Stomach (tissue), 19 donors: ENCODE measurements at places on chromosomes 5 and 9. TPM values are rescaled to one million over a fixed set of nuclear protein-coding genes. Genes with fewer than 3 reads are reported as not detected.

GRCh38 chr5:82068723-82069122 is 96.9 kb downstream of the ATG10 start:
- no peak for DNase-seq

DNA sequence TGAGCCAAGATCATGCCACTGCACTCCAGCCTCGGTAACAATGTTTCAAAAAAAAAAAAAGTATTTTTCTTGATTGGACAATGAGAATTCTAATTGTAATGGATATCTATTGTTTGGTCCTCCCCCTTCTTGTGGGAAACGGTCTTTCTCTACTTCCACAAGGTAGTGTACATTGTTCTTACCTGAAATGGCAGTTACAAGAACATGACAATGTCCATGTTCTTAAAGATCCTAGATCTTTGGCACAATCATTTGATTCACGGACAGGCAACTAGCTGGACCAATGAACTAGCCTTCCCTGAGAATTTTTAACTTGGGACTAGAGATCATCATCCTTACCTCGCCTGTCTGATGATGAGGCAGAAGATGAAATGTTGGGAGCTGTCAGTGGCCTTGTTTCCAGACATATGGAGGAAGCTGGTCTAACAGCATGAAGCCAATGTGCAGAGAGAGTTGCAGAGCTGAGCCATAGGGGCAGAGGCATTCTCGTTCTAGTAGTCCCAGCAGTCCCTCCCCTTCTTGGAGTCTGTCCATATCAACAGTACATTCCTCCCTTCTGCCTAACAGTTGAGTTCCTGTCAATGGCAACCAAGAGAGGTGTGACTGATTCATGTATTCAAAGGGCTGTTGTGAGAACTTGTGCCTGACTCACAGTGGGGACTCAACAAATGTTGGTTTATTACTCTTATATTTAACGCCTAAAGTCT is 2.1 kb upstream of the MARCHF6 start:
- no peak for DNase-seq

GRCh38 chr5:72133212-72133990 is 26.1 kb downstream of the MAP1B start:
- DNase-seq = no peak

DNA sequence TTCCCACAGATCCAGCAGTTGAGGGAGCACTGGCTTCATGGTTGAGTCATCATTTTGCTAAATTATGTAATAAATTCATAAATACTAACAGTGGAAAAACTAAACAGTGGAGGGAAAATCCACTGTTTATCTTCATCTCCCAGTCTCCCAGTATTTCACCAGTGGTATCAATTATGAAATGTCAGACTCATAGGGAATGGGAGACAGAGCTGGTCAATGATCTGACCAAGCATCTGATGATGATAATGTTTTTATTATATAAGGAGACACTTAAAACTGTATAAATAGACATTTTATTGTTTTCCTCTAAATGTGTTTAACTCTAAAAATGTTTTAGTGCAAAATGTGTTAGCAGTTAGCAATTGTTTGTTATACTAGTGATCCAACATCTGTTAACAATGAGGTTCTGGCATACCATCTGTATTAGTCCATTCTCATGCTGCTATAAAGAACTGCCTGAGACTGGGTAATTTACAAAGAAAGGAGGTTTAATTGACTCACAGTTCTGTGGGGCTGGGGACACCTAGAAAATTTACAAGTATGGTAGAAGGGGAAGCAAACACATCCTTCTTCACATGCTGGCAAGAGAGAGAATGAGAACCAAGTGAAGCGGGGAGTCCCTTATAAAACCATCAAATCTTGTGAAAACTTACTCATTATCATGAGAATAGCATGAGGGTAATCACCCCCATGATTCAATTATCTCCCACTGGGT is 11.8 kb upstream of the REEP5 start:
- DNase-seq = no peak

GRCh38 chr9:79583952-79584654 is 12.3 kb downstream of the TLE4 start:
- no peak for DNase-seq

- DNase-seq = no peak
Measured at GRCh38 chr5:151178777-151179488, 21.4 kb upstream of the ANXA6 start.

DNA sequence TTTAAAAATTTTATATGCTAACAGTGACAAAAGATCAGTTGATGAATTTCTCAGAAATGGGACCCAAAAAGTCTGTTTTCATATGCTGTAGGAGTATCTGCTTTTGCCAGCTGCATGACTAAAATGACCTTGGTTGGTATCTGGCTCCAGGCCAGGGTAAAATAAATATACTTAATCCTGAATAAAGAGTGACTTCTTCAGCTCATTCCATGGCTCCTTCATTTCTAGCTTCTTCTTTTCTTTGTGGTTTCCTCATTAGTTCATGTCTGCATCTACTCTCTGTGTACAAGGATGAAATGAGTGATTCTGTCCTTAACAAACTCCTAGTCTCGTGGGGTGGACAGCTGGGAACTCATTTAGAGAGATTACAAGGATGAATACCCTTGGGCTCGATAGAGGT is 36.0 kb downstream of the RCL1 start:
- DNase-seq = no peak

DNA sequence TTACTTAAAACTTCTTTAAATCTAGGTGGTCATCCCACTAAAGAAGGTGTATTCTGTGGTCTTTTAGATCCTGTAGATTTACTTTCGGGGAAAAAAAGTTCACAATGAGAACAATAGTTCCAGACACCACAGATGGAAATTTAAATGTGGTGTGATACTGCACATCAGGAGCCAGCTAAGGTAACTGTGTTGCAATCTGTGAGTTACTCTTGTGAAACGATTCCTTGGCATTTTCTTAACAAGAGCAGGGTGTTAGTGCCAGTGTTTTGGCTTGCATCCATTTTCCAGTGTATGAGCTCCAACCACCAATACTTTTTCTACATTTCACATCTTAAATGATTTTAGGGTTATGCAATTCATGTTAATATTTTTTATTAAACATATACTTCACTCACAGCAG is 674.5 kb downstream of the CETN3 start:
- no peak for DNase-seq

- DNase-seq = peak; percentile 45
Measured at GRCh38 chr5:123279136-123279535, 144.1 kb downstream of the CEP120 start.

The PCDHB2 gene
- 3.3 TPM for total RNA-seq

The RANBP3L gene
- total RNA-seq = 2.9 TPM

The CNOT6 gene
- total RNA-seq = 22.8 TPM

The PTGR1 gene
- total RNA-seq = 122 TPM

The IL13 gene
- not detected for total RNA-seq

The TRIP13 gene
- 2.2 TPM for total RNA-seq
